ENCODE measurements at places on chromosomes 7 and 10.

- no peak for DNase-seq
These were observed 173.9 kb upstream of the ZMIZ1 start for GRCh38 chr10:78894841-78895195.

- no peak for DNase-seq
These were observed 81.9 kb downstream of the CHRM2 start for GRCh38 chr7:136950331-136950730.

- DNase-seq, result no peak
These were observed 307.2 kb downstream of the SNX13 start for GRCh38 chr7:17633067-17633466.

GRCh38 chr10:124949543-124949942, 7.6 kb downstream of the ZRANB1 start:
- no peak for DNase-seq

DNA sequence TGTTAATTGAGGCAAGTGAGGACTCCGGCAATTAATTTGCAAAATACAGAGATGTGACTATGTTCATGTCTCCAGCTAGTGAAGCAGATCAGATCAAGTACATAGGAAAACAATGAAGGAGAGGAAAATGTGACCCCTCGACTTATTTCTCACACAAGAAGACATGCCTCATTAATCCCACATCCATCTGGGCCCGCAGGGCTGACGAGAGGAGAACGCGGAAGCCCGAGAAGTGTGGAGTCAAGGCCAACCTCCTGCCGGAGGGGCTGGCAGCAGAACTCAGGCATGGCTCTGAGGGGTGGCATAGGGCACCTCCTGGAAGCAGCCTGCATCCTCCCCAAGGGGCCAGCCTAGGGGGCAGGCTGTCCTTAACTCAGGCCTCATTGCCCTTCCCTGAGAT, 54.4 kb downstream of the ZNF503 start:
- no peak for DNase-seq

- no peak for DNase-seq
These were observed 6.0 kb upstream of the NANOS1 start for GRCh38 chr10:119023553-119023868.

DNA sequence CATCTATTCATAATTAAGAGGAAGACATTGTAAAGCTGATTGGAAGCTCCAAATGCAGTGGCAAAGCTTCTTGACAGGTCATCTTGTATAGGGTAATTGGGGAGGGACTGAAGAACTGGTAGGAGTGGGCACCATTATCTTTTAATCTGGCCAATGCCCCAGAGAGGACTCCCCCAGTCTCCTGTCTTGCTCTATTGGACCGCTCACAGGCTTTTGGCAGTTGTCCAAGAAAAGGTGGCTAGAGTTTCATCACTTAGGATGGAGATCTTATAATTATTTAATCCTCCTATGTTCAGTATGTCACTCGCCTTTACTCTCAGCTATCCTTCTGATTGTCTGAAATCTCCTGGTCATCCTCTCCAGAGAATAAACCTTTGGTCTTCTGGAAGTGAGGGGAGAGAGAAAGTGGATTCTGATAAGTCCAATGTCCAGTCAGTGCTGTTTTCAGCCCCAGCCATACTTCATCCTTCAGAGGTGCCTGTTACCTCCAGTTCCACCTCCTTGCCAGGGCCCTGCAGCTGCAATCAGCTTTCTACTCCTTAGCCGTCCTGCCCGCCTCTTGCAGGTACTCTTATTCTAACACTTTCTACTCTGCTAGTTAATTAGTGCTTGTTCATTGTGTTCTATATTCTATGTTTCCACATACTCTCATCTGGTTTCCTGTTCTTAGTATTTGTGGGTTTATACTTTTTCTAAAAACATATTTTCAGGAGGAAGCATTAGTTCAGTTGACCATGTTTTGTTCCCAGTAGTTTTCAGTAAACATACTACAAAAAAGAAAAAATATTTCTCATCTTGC, 241.6 kb downstream of the NSUN6 start:
- DNase-seq, result no peak

DNA sequence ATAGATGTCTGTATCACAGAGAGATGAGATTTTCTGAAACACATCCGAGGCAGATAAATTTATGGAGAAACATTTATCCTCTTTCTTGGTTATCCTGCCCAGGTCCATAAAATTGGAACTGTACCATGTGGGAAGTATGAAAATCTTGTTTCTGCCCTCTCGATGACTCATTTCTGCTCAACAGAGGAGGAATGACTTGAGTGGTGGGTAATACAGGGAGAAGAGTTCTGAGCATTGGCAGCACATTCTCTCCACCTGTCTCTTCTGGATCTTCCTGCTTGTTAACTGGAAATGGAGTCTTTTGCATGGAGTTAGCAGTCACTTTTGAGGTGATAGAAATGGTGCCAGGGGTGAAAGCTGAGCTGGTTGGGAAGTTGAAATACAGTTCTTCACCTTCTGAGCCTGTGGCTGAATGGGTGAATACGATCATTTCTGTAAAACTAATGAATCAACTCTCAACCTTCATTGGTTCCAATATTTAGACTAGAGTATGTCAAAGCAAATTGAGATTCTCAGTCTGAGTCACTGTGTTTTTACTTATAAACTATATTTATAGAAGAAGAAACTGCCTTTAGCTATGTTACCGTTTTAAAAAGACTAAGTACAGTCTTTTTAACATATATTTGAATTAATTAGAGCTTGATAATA, 945.5 kb downstream of the SORCS3 start:
- no peak for DNase-seq

DNA sequence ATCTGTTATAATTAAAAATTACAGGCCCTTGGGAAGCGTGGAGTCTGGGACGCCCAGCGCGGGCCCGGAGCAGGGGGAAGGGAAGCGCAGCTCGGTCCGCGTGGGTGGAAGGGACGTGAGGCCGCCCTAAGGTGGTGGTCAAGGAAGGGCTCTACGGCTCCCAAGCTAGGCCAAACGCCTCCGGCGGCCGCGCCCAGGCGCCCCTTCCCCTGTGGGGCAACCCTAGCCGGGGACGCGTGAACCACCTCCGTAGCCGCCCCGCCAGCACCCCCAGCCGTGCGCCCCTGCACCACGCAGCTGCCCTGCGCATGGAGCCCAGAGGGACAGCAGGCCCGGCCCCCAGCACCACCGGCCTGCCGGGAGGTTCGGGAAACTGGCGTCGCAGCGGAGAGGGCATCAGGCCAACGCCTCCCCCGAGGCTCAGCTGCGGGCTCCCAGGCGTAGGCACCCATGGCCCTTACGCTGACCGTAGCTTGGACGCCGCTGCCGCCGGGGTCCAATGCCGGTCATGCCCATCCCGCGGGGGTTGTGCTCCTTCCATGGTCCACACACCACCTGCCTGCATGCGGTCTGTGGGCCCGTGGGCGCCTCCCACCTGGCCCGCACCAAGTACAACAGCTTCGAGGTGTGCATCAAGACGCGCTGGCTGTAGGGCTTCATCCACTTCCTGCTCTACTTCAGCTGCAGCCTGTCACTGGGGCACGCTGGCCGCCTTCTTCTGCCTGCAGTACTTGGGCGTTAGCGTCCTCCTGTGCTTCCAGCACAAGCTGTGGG, 166.7 kb downstream of the SEPTIN7 start:
- DNase-seq, result no peak

DNA sequence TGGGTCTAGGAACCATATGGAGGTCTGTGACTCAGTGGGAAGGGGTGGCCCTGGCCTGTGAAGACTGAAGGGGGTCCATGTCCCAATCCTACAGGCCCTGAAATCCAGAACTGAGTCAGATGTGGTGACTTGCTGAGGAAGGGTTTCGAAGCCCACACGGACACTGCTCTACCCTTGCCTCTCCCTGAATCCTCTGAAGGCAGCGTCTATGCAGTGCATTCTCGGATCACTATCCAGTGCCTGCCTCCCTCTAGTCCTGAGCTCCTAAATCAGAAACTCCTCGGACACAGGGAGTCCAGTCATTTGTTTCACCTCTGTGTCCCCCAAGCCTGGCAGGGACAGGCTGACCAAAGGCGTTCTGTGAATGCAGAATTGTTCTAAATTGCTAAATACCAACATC, 25.4 kb upstream of the TMEM72 start:
- DNase-seq, result no peak

- DNase-seq, result no peak
These were observed 48.0 kb upstream of the ZNF365 start for GRCh38 chr10:62326176-62326575.

- DNase-seq, result no peak
These were observed 400.3 kb downstream of the RPS24 start for GRCh38 chr10:78433766-78434535.

- DNase-seq, result no peak
These were observed 42.2 kb upstream of the EGR2 start for GRCh38 chr10:62858364-62858763.

DNA sequence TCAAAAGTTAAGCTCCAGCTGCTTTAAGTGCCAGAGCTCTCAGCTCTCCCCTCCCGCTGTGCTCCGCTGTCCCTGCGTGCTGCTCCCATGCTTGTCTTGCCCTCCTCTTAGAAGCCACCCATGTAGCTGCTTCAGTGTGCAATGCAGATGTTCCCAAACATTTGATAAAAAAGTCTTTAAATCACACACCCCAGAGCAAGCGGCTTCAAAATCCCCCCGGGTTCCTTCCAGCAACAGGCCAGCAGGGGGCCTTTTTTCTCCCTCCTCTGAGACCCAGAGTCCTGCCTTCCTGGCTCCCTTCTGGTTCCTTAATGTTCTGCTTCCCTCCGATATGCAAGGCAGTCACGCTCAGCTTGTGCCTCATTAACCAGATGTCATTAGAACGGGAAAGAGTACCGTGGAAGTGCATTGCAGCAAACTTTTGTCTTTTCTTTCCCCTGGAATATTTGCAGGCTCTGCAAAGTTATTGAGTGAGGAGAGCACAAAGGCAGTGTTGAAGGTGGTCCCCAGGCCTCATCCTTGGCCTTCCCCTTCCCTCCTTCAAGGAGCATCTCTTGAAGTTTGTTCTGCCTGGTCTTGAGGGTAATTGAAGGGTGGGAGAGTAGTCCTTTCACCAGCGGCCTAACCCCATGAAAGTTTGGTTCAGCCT, 25.5 kb downstream of the LDB3 start:
- no peak for DNase-seq

GRCh38 chr7:35316549-35316948, 62.6 kb upstream of the TBX20 start:
- DNase-seq, result no peak
